ENCODE measurements at places on chromosomes 16 and 17. TPM values are rescaled to one million over a fixed set of nuclear protein-coding genes. Genes with fewer than 3 reads are reported as not detected.

Gene BIRC5
- total RNA-seq, result 40.6 TPM

Gene MYH11
- total RNA-seq, result 0.05 TPM

Gene GOSR1
- total RNA-seq, result 54.8 TPM

Gene KRT39
- not detected for total RNA-seq

GRCh38 chr17:76421044-76421407, 31.9 kb downstream of the UBE2O start:
- no peak overlapping the region for H3K27ac ChIP-seq
- DNase-seq, result no peak
- no peak overlapping the region for H3K4me3 ChIP-seq
- no peaks in the 10 kb centered on the region for H3K27me3 ChIP-seq
- H3K36me3 ChIP-seq, result peaks cover 1% of the 10 kb centered on the region

- H3K4me1 ChIP-seq, result peaks cover 8% of the 10 kb centered on the region
- no peaks in the 10 kb centered on the region for H3K27me3 ChIP-seq
These were observed 4.0 kb downstream of the MAP2K6 start for GRCh38 chr17:69418535-69418934.

GRCh38 chr17:4233668-4234258, 30.0 kb downstream of the ANKFY1 start:
- no peak overlapping the region for H3K4me3 ChIP-seq
- H3K4me1 ChIP-seq, result peaks cover 14% of the 10 kb centered on the region
- peaks cover 30% of the 10 kb centered on the region for H3K36me3 ChIP-seq
- no peaks in the 10 kb centered on the region for H3K27me3 ChIP-seq
- DNase-seq, result no peak
- no peak overlapping the region for H3K27ac ChIP-seq

- H3K4me1 ChIP-seq, result peaks cover 18% of the 10 kb centered on the region
- no peaks in the 10 kb centered on the region for H3K36me3 ChIP-seq
- peaks cover 6% of the 10 kb centered on the region for H3K27me3 ChIP-seq
- DNase-seq, result peak; percentile 71
These were observed 19.8 kb upstream of the ADCY7 start for GRCh38 chr16:50246299-50247122.

DNA sequence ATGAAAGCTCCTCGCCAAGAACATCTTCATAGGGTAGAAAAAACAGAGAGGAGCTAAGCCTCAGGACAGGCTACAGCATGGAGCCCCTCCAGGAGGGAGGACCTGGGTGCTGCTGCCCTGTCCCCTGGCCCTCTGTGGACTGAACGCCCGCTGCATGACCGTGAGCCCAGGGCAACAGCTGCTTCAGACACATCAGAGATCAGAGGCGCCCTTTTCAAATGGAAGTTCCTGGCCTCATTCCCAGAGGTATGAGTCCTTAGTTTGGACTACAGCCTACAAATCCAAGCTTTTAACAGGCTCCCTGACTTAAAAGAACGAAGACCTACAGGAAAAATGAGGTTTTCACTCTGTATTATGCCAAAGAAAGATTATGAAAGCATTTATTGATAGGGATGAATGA, 48.5 kb downstream of the ZNF18 start:
- no peak for DNase-seq
- no peaks in the 10 kb centered on the region for H3K36me3 ChIP-seq
- H3K27ac ChIP-seq, result no peak overlapping the region

GRCh38 chr16:30382111-30382881, at the start of gene SEPTIN1:
TSS of gene SEPTIN1 (minus strand) at chr16:30382561. CDS start at chr16:30382542, 19 bp downstream.
- DNase-seq, result peak; percentile 94
- H3K4me1 ChIP-seq, result peaks cover 44% of the 10 kb centered on the region
- no peaks in the 10 kb centered on the region for H3K27me3 ChIP-seq
- peak within 1 kb of the TSS; percentile 84 for H3K4me3 ChIP-seq
- peak within 1 kb of the TSS; percentile 88 for H3K27ac ChIP-seq

Measured in activated CD4-positive, alpha-beta T cell treated with anti-CD3 and anti-CD28 coated beads, Interleukin-2, amount 10 ng/mL, durations not matched to agents 24 days and 14 days (primary cell).